ENCODE measurements at places on chromosomes 7 and 10.

DNA sequence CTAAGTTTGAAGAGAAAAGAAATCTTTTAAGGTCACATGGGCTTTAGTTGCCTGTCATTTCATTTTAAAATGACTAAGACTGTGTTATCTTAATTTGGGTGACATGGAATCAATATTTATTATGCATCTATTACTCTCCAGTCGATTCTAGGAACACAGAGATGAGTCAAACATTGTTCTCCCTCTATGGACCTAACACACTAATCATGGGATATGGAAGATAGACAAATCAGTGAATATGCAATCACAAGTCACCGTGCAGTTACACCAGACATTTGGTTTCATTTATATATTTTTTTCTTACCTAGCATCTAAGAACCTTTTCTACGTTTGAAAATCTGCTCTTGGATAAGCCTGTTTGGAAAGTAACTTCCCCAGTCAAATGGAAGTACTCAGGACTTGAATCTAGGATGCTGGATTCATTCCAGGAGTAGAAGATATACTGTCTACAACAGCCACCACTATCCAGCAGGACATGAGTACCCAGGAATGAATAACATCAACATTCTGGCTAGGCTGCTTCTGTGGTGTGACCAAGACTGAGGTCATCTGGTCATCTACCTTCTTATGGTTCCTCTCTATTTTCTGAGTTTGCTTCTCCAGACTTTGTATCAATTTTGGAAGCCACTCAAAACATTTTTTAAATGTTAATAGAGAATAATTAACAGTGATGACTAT is 902.9 kb upstream of the LRRN3 start:
- no peak for DNase-seq

GRCh38 chr7:117270371-117270770 is 52.5 kb downstream of the WNT2 start:
- no peak for DNase-seq

GRCh38 chr7:43391518-43391917 is 191.4 kb upstream of the STK17A start:
- no peak for DNase-seq

DNA sequence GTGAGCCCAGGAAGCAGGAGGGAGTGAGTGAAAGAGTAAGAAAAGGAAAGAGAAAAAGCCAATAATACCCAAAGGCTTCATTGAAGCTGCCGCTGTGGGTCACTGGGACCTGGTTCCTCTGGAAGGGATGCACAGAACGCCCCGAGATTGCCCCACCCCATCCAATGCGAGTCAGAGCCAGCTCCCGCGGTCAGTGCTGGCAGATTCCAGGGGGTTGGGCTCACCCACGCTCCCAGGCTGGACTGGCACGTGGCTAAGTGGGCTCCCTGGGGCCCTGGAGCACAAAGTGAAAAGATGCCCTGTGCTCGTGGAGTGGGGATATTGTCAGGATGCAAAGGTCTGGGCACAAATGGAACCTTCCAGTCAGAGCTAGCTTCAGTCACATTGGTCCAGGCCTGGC is 117.0 kb downstream of the OAT start:
- no peak for DNase-seq

GRCh38 chr7:135599471-135599870 is 41.8 kb downstream of the NUP205 start:
- DNase-seq, result no peak

DNA sequence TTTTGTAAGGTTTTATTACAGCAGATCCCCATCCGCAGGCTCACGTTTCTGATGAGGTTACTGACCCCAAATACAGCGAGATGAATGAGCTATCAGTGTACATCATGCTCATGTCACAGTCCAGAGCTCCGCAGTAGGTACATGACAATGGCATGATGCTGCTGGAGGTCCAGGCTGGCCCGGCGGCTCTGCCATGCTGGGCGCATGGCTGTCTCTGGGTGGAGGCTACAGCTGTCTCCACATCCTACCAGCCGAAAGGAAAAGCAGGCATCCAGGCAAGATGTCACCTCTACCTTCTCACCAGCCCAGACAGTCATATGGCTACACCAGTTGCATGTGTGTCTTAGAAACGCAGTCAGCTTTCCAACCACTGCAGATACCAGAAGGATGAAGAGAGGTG is 90.9 kb upstream of the RNF32 start:
- DNase-seq, result no peak

- no peak for DNase-seq
These were observed 818.0 kb downstream of the PHTF2 start for GRCh38 chr7:78616539-78616938.

GRCh38 chr10:109253306-109253705 is 670.0 kb downstream of the XPNPEP1 start:
- no peak for DNase-seq

- peak; percentile 90 for DNase-seq
These were observed at the start of gene CPA4 for GRCh38 chr7:130292682-130293257. CPA4 (plus strand) TSS chr7:130293161; CDS start chr7:130293181, 20 bp downstream.

GRCh38 chr10:91366704-91367103 is 43.4 kb upstream of the HECTD2 start:
- no peak for DNase-seq

- DNase-seq, result peak; percentile 24
These were observed 12.9 kb downstream of the SEC31B start for GRCh38 chr10:100506596-100507356.

DNA sequence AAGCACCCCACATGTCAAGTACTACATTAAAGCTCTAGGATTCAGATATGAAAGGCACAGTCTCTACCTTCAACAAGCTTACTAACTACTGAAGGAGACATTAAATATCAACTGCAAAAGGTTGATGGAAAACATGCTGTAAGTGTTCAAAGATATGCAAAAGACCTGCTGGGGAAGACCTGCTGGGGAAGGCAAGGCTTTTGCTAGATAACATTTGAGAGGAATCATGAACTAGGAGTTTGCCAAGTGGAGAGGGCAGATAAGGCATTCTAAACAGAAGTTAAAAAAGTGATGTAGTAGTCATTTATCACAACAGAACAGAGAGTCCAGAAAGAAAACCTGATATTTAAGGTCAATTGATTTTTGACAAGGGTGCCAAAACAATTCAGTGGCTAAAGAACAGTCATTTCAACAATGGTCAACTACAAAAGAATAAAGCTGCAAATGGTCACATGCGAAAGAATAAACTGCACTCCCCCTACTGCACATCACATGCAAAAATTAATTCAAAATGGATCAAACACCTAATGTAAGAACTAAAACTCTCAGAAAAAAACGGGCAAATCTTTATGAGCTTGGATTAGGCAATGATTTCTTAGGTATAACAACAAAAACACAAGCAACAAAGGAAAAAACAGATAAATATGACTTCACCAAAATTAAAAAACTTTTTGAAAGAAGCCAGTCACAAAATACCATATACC is 23.0 kb upstream of the MSS51 start:
- DNase-seq, result no peak

DNA sequence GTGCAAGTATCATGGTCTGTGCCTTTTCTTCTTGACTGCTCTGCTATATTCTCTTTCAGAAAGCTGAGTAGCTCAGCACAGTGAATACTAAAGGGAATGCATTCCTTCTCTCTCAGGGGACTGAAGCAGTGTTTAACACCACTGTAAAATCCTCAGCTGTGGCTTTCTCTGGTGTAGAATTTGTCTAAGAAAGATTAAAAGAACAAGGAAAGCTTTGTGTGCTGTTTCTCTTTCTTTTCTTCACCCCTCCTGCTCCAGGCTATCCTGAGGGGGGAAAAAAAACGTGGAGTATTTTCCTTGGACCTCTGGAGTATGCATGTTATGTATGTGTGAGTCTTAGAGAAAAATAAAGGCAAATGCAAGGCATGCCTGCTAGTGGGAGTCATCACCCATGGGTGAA is 383.9 kb downstream of the AUTS2 start:
- DNase-seq, result peak; percentile 18

GRCh38 chr10:130924138-130924819 is 387.2 kb downstream of the TCERG1L start:
- no peak for DNase-seq

GRCh38 chr10:11180228-11180627 is 162.6 kb downstream of the CELF2 start:
- DNase-seq, result no peak

DNA sequence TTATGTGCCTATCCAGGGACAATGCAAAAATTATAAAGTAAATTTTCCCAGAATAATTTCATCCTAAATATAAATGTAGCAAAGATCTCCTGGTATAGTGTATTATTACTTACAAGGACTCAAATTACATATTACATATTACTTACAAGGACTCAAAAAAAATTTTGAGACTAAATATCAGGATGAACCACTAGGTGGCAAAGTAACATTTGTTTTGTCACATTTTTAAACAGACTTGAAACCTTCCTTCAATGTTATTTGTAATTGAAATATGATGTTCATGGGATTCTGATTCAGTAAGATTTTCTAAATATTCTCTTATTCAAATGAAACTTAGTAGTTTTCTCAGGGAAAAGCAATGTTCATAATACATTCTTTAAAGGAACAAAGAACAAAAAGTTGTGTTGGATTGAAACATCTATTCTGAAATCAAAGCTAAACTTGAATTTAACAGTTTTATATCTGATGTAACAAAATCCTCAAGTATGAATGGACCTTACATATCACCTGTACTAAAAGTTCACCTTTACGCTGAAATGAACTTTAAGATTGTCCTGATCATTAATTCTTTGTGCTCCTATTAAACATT is 74.3 kb upstream of the GNAI1 start:
- peak; percentile 24 for DNase-seq

GRCh38 chr10:112650588-112651030 is 203.6 kb downstream of the VTI1A start:
- DNase-seq, result no peak

DNA sequence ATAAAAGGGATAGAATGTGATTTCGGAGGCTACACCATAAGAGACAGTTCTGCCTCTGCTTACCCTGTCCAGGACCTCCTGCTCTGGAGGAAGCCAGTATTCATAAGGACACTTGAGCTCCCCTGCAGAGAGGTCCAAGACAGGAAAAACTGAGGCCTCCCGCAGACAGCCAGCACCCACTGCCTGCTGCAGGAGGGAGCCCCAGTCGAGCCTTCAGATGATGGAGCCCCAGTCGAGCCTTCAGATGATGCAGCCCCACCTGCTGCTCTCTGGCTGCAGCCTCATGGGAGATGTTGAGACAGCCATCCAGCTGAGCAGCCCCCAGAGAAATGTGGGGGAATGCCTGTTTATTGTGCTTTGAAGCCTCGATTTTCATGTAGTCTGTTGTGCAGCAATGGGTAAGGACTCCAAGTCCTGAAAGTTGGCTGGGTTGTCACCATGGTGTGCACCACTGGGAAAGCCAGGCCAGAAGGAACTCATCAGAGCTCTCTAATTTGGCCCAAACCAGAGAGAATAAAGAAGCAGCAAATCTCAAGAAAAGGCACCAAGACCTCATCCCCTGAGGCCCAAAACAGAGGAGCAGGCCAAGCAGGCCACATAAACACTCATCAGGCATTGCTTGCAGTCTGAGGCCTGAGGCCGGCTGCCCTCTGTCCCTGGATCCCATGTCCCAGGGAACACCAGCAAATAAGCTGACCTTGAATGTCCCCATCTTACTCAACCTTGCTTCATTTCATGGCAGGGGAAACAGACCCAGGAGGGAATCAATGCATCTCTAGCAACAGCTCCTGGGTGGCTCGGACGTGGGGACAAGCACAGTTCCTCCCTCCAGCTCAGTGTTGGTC is 30.9 kb downstream of the CALML5 start:
- no peak for DNase-seq

GRCh38 chr10:23694921-23695824 is 256.3 kb downstream of the OTUD1 start:
- DNase-seq, result no peak

DNA sequence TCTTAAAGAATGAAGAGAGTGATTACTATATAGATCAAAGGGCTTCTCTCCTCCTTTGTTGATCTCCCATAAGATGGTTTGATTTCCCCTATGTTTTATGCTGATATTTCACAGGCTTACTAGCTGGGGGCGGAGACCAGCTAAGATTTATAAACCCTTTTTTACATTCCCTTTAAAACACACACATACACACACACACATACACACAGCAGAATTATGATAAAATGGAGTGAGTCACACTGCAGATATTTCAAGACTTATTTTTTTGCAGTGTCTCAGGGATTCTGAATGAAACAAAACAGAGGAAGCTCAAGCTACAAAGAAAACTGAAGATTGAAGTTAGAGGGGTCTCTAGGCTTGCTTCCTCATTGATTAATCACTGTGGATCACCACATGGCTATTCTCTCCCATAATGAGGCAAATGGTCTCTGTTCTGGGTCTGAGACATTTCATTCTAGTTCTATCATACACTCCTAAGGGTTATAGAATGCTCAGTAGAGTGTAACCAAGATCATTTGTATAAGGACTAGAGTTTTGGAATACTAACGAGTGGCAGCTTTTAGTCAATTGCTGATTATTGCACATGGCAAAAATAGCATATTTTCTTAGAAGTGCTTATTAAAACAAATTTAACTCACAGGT is 18.6 kb downstream of the INA start:
- peak; percentile 66 for DNase-seq

DNA sequence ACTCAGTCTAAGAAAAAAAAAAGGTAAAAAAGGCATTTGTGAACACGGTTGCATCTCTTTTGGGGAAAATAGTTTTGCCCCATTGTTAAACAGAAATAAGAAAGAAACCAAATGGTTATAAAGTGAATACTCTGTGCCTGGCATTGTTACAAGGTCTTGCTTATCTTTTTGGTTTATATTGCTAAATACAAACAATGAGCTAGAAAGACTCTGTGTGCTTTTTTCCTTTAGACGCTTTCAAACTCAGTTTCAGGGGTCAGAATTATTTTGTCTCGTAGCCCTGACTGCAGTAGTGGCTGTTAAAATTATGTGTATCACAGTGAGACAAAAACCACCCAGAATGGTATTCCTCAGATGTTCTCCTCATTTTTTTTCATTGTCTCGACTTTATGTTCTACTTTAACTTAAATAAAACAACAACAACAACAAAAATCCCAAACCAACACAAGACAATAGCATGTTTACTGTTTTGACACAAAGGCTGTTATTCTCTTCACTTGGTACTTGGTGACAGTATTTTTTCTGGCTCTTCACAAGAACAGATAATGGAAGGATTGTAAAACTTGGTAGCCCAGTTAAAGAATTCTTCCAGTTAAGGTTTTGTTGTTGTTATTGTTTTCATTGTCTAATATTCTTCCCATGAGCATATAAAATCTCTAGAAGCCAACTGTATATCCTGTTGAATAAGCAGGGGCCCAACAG is 190.1 kb downstream of the PLXDC2 start:
- DNase-seq, result no peak

DNA sequence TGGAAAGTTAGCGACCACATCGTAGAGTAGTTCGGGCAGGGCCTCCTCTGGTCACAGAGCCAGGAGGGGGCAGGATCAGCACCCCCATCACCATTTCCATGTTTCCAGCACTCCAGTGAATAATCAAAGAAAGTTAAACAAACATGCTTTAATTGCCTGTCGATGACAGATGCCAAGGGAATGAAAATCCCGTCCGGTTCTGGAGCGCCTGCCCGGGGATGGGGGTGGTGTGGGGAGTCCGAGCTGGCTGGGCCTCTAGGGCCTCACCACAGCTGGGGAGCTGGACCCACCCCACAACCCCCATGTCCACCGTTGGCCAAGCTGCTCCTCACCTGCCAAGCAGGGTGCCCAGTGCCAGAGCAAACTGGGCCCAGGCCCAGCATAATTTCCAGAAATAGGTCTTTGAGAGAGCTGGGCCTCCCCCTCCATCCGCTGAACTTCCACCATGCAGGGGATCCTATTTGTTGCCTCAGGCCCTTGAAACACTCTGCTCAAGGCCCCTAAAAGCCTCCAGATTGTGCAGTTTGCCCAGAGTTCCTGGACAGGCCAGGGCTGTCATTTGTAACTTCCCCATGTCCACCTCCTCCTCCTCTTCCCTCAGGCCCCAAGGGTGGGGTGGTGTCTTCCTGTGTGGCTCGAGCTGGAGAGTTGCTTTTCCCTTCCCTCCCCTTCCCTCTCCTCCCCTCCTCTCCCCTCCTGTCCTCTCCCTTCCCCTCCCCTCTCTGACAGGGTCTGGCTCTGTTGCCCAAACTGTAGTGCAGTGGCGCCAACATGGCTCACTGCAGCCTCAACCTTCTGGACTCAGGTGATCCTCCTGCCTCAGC is 101.0 kb downstream of the MYL10 start:
- peak; percentile 26 for DNase-seq
